DND-41 (cell line): ENCODE measurements at places on chromosomes 3 and 15.

DNA sequence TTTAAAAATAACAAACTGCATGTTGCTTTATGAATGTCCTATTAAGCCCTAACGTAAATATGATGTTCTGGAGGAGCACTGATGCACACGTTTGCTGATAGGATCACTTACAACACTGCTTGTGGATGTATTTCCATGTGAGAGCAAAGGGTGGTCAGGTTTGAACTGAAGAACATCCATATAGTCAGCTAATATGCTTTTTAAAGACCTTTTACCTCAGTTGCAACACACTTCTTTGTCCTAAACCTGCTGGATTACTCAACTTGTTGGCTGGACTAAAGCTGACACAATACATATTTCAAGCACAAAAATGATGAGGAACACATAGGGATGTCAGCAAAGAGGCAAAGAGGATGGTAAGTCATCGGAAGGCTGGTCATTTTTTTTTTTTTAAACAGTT is 186.6 kb downstream of the TIGIT start:
- H3K4me1 ChIP-seq: peaks cover 7% of the 10 kb centered on the region
- no peaks in the 10 kb centered on the region for H3K27me3 ChIP-seq
- no peak overlapping the region for H3K27ac ChIP-seq
- H3K36me3 ChIP-seq: no peaks in the 10 kb centered on the region
- no peak overlapping the region for H3K4me3 ChIP-seq
- DNase-seq: no peak

DNA sequence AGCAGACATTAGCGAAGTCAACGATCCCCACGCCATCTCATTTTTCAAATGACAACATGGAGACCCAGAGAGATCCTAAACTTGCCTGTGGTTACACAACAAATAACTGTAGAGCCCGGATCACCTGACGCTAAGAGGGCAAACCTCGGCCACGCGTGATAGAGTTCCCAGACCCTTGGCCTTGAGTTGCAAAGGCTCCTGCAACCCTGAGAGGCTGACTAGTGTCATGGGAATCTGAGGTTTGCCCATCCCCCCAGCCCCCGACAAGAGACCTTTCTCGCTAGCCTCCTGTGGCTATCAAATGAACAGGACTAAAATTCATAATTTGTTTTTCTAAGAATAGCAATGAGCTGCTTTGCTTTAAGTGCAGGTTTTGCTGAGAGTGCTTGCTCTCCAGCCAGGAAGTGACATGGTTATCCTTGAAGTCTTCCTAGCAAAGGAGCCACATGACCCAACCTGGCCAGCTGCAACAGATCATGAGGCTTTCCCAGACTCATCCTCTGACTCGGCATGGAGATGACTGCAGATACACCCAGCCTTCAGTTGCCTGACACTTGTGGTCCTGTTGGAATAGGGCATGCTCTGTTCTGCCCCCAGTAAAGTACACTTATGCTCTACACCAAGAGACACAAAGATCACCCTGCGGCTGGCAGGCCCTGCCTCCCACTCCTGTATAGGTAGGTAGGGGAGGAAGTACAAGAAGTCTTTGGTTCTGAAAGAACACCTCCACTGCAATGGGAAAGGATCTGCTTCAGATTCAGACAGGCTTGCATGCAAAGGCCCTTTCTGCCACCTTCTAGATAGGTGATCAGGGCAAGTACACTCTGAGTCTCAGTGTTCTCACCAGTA is 36.0 kb downstream of the MCF2L2 start:
- H3K27me3 ChIP-seq: no peaks in the 10 kb centered on the region
- DNase-seq: no peak
- H3K4me3 ChIP-seq: no peak overlapping the region
- H3K4me1 ChIP-seq: no peaks in the 10 kb centered on the region

GRCh38 chr3:129940086-129940485 is 34.4 kb upstream of the TRH start:
- H3K4me1 ChIP-seq: peaks cover 15% of the 10 kb centered on the region
- H3K27ac ChIP-seq: no peak overlapping the region
- H3K4me3 ChIP-seq: no peak overlapping the region
- no peaks in the 10 kb centered on the region for H3K27me3 ChIP-seq
- H3K36me3 ChIP-seq: no peaks in the 10 kb centered on the region
- DNase-seq: no peak

DNA sequence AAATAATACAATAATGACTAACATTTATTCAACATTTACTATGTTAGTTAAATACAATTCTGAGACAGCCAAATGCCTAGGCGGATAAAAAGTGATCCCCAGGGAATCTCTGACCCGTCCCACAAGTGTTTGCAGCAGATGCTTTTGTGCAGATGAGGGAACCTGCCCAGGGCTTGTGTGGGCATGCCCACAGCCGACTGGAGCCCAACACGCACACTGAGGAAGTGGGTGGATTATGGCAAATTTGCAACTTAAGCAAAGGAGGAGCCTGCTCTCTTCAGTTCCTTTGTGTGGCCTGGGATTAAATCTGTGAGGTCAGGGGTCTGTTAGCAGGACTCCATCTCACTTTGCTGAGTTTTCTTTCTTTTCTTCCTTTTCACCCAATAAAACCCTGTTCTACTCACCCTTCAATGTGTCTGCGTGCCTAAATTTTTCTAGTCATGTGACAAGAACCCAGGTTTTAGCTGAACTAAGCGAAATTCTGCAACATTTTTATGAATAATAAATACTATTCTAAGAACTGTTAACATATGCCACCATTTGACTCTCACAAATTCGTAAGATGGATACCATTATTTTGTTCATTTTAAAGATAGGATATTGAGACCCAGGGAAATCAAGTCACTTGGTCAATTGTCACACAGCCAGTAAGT is 13.9 kb upstream of the RTP1 start:
- H3K4me1 ChIP-seq: no peaks in the 10 kb centered on the region
- H3K36me3 ChIP-seq: no peaks in the 10 kb centered on the region
- no peak overlapping the region for H3K27ac ChIP-seq
- no peak overlapping the region for H3K4me3 ChIP-seq
- H3K27me3 ChIP-seq: peaks cover 3% of the 10 kb centered on the region

GRCh38 chr15:95494971-95495541 is 835.4 kb upstream of the NR2F2 start:
- no peaks in the 10 kb centered on the region for H3K36me3 ChIP-seq
- no peak overlapping the region for H3K27ac ChIP-seq
- no peak for DNase-seq

GRCh38 chr3:27681249-27681748 is 40.8 kb downstream of the EOMES start:
- H3K27me3 ChIP-seq: no peaks in the 10 kb centered on the region
- H3K36me3 ChIP-seq: no peaks in the 10 kb centered on the region
- H3K4me3 ChIP-seq: no peak overlapping the region
- peak overlapping the region; percentile 73 for H3K27ac ChIP-seq

DNA sequence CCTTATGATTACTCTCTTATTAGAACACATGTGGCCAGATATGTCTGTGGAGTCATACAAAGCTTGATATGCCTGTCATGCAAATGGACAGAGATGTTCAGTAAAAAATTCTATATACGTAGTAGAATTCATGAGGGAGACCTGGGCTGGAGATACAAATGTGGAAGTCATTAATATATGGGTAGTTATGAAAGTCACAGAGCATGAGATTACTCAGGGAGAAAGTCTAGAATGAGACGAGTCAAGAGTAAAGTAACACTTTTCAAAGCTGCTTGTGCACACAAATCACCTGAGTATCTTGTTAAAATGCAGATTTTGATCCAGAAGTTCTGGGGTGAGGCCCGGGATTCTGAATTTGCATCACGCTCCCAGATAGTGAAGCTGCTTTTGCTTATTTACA is 28.4 kb downstream of the OXSM start:
- H3K36me3 ChIP-seq: no peaks in the 10 kb centered on the region
- no peaks in the 10 kb centered on the region for H3K27me3 ChIP-seq
- no peaks in the 10 kb centered on the region for H3K4me1 ChIP-seq
- H3K27ac ChIP-seq: no peak overlapping the region
- DNase-seq: no peak

GRCh38 chr3:105369500-105370371 is 3.0 kb downstream of the ALCAM start:
- peak overlapping the region; percentile 16 for H3K4me3 ChIP-seq
- peaks cover 46% of the 10 kb centered on the region for H3K4me1 ChIP-seq
- no peaks in the 10 kb centered on the region for H3K36me3 ChIP-seq
- H3K27me3 ChIP-seq: no peaks in the 10 kb centered on the region
- peak overlapping the region; percentile 67 for H3K27ac ChIP-seq

GRCh38 chr3:194070220-194070633 is 65.7 kb upstream of the HES1 start:
- H3K27me3 ChIP-seq: peaks cover 40% of the 10 kb centered on the region
- DNase-seq: no peak
- no peak overlapping the region for H3K4me3 ChIP-seq

DNA sequence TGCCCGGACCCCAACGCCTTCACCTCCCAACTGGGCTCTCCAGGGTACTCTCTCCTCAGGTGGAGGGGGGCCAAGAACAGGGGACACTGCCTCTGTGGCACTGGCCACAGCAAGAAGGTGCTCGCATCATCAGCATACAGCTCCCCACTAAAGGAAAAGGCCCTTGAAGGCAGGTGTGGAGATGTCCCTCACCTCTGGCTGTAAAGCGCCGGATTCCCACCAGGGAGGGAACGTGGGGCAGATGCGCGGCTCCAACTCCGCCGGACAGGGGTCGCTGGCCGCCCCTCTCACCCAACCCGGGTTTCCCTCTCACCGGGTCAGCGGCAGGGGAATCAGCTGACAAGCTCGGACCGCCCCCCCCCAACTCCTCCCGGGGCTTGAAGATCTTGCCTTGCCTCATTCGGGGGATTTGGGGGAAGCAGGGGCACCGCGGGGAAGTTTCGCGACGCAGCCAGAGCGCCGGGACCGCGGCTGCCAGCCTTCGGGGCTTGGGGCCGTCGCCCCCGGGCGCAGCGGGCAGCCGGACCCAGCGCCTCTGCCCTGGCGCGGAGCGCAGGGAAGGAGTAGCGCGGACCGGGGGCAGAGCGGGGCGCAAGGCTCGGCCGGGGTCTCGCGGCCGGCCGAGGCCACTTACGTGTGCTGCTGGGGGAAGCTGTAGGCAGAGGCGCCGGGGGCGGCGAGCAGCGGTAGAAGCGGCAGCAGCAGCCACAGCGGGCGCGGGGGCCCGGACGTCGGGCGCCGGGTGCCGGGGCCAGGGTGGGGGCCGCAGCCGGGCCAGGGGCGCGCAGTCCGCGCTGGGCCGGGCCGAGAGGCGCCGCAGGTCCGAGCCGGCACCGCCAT is 630 bp downstream of the CACNA2D2 start:
- DNase-seq: no peak
- H3K36me3 ChIP-seq: no peaks in the 10 kb centered on the region
- H3K4me1 ChIP-seq: no peaks in the 10 kb centered on the region
- no peak overlapping the region for H3K27ac ChIP-seq

- peak overlapping the region; percentile 74 for H3K4me3 ChIP-seq
- H3K27ac ChIP-seq: peak overlapping the region; percentile 79
- peaks cover 27% of the 10 kb centered on the region for H3K36me3 ChIP-seq
- peaks cover 39% of the 10 kb centered on the region for H3K4me1 ChIP-seq
- no peaks in the 10 kb centered on the region for H3K27me3 ChIP-seq
- DNase-seq: peak; percentile 60
Observed at GRCh38 chr3:156674911-156675829, 780 bp downstream of the TIPARP start.

GRCh38 chr3:58178528-58179234 is 32.1 kb downstream of the DNASE1L3 start:
- no peak for DNase-seq
- H3K4me3 ChIP-seq: no peak overlapping the region
- H3K36me3 ChIP-seq: no peaks in the 10 kb centered on the region
- H3K4me1 ChIP-seq: no peaks in the 10 kb centered on the region
- H3K27ac ChIP-seq: no peak overlapping the region
- H3K27me3 ChIP-seq: no peaks in the 10 kb centered on the region

GRCh38 chr15:73894133-73894814 is 20.9 kb downstream of the TBC1D21 start:
- no peak overlapping the region for H3K27ac ChIP-seq
- no peaks in the 10 kb centered on the region for H3K36me3 ChIP-seq
- H3K27me3 ChIP-seq: no peaks in the 10 kb centered on the region
- DNase-seq: no peak
- no peaks in the 10 kb centered on the region for H3K4me1 ChIP-seq

GRCh38 chr15:40136470-40137302 is 24.2 kb upstream of the BUB1B start:
- no peak overlapping the region for H3K4me3 ChIP-seq
- H3K27me3 ChIP-seq: no peaks in the 10 kb centered on the region
- H3K27ac ChIP-seq: no peak overlapping the region

DNA sequence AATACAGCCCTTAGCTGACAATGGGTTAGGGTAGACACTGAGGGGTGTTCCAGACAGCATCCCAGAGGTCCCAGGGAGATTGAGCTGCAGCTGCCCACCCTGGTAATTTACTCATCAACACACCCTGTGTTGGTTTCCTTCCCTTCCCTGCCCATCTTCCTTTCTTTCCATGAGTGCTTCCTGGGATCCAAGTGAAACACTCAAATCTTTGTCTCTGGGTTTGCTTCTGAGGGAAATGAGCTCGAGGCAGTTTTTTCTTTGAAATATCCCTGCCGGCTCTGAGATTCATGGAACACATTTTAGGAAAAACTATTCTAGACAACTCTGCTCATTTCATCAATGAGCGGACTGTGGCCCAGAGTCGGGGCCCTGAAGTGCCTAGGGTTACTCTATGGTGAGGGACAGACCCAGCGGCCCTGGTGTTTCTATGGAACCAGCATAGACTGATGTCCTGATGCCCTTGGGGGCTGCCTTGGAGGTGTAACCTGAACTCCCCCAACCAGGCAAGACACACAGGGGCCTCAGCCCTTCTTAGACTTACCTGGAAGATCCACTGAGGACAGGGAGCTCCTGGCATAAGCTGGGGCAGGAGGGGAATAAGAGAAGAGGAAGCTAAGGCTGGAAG is 14.9 kb upstream of the CSRNP1 start:
- no peak overlapping the region for H3K27ac ChIP-seq
- no peaks in the 10 kb centered on the region for H3K36me3 ChIP-seq
- no peak for DNase-seq
- no peak overlapping the region for H3K4me3 ChIP-seq
- H3K4me1 ChIP-seq: no peaks in the 10 kb centered on the region
- peaks cover 7% of the 10 kb centered on the region for H3K27me3 ChIP-seq

GRCh38 chr3:158801201-158801600 is 653 bp upstream of the MFSD1 start:
- H3K36me3 ChIP-seq: no peaks in the 10 kb centered on the region
- no peak for DNase-seq
- no peak overlapping the region for H3K27ac ChIP-seq
- H3K27me3 ChIP-seq: no peaks in the 10 kb centered on the region

GRCh38 chr15:69045802-69046201 is 31.3 kb downstream of the NOX5 start:
- no peaks in the 10 kb centered on the region for H3K36me3 ChIP-seq
- H3K4me1 ChIP-seq: no peaks in the 10 kb centered on the region
- DNase-seq: no peak
- H3K4me3 ChIP-seq: no peak overlapping the region

- H3K4me1 ChIP-seq: no peaks in the 10 kb centered on the region
- no peak overlapping the region for H3K4me3 ChIP-seq
- H3K27me3 ChIP-seq: no peaks in the 10 kb centered on the region
- no peak for DNase-seq
- H3K27ac ChIP-seq: no peak overlapping the region
Observed at GRCh38 chr3:79418855-79419621, 348.8 kb downstream of the ROBO1 start.
